Activated CD4-positive, alpha-beta T cell treated with anti-CD3 and anti-CD28 coated beads, Interleukin-2, amount 10 ng/mL, durations not matched to agents 7 days and 5 days (primary cell): ENCODE measurements at places on chromosomes 7 and 10.

GRCh38 chr10:28806488-28806941, 129.2 kb downstream of the BAMBI start:
- no peak for DNase-seq

DNA sequence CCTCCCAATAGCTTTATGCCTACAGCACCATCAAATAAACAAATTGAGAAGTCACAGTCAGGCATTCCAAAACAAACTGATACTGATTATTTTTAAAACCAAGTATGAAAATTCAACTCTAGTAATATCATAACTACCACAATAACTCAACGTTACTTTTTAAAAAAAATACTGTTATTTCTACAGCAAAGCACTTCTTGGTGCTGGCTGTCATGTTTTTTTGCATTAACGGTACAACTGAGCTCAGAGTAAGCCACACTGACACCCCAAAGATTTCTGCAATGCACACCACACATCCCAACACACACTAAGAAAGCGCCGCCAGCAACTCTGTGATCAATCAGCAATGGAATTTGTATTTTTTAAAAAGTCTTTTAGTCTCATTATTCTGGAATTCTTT, 113.6 kb downstream of the RNF32 start:
- DNase-seq = no peak

GRCh38 chr7:23713285-23714149, 3.5 kb downstream of the STK31 start:
- DNase-seq = no peak

- DNase-seq = no peak
These were observed 358.2 kb upstream of the NPVF start for GRCh38 chr7:25586513-25586912.
